ENCODE measurements at places on chromosomes 6 and 20. TPM values are rescaled to one million over a fixed set of nuclear protein-coding genes. Genes with fewer than 3 reads are reported as not detected.

The PRSS35 gene
- total RNA-seq, result 4.3 TPM

The FAXC gene
- total RNA-seq, result 0.66 TPM

The EYS gene
- total RNA-seq, result 0.50 TPM

The OLIG3 gene
- total RNA-seq, result not detected

The PRDM13 gene
- total RNA-seq, result not detected

The RBPJL gene
- not detected for total RNA-seq

The ZNF334 gene
- total RNA-seq, result 1.6 TPM

The EYA4 gene
- 26.2 TPM for total RNA-seq

The TRIM31 gene
- not detected for total RNA-seq

The RAB44 gene
- total RNA-seq, result under 0.01 TPM

The MAPK14 gene
- 78.8 TPM for total RNA-seq

The CLVS2 gene
- total RNA-seq, result under 0.01 TPM

The CALHM4 gene
- total RNA-seq, result not detected

The ASXL1 gene
- 51.8 TPM for total RNA-seq

The GRM1 gene
- total RNA-seq, result under 0.01 TPM

The PEX7 gene
- total RNA-seq, result 12.7 TPM

The RSPO4 gene
- not detected for total RNA-seq

The CDC25B gene
- 105 TPM for total RNA-seq

The EMILIN3 gene
- total RNA-seq, result under 0.01 TPM

The MOG gene
- not detected for total RNA-seq

The VSX1 gene
- total RNA-seq, result not detected

The PRRT1 gene
- total RNA-seq, result 0.44 TPM

The MICB gene
- total RNA-seq, result 8.4 TPM

The GRIK2 gene
- not detected for total RNA-seq

The TSBP1 gene
- not detected for total RNA-seq

The CAP2 gene
- total RNA-seq, result 3.6 TPM

The SMAP1 gene
- total RNA-seq, result 20.8 TPM

The ATP9A gene
- 69.4 TPM for total RNA-seq

The MYH7B gene
- total RNA-seq, result 0.15 TPM

The ID4 gene
- total RNA-seq, result 3.8 TPM
